CD4-positive, alpha-beta memory T cell (primary cell): ENCODE measurements at places on chromosomes 13 and 19. TPM values are rescaled to one million over a fixed set of nuclear protein-coding genes. Genes with fewer than 3 reads are reported as not detected.

ZNF525 gene
- total RNA-seq = 36.5 TPM

VSTM1 gene
- total RNA-seq = not detected

ZSCAN5A gene
- total RNA-seq = 12.2 TPM

CTU1 gene
- 11.4 TPM for total RNA-seq

SMAD9 gene
- not detected for total RNA-seq

PCP2 gene
- total RNA-seq = 6.4 TPM

BRD4 gene
- total RNA-seq = 152 TPM

ZNF681 gene
- 8.3 TPM for total RNA-seq

CD209 gene
- total RNA-seq = 0.28 TPM

FPR1 gene
- total RNA-seq = not detected

PDCD5 gene
- total RNA-seq = 61.1 TPM

FBN3 gene
- not detected for total RNA-seq

ZFP36 gene
- 151 TPM for total RNA-seq

SIGLEC5 gene
- total RNA-seq = not detected

ZNF665 gene
- 8.7 TPM for total RNA-seq

KIR2DL4 gene
- total RNA-seq = not detected

IRGC gene
- total RNA-seq = not detected

RNF225 gene
- total RNA-seq = not detected

ATP1A3 gene
- total RNA-seq = 3.5 TPM

FFAR1 gene
- not detected for total RNA-seq

CD177 gene
- total RNA-seq = not detected

DKKL1 gene
- total RNA-seq = not detected

MISP gene
- not detected for total RNA-seq
